ENCODE measurements at places on chromosomes 6 and 20. TPM values are rescaled to one million over a fixed set of nuclear protein-coding genes. Genes with fewer than 3 reads are reported as not detected.

- no peak for DNase-seq
- H3K27me3 ChIP-seq = peaks cover 2% of the 10 kb centered on the region
- no peak overlapping the region for H3K27ac ChIP-seq
- no peaks in the 10 kb centered on the region for H3K4me1 ChIP-seq
These were observed 8.1 kb upstream of the ID1 start for GRCh38 chr20:31596831-31597480.

DNA sequence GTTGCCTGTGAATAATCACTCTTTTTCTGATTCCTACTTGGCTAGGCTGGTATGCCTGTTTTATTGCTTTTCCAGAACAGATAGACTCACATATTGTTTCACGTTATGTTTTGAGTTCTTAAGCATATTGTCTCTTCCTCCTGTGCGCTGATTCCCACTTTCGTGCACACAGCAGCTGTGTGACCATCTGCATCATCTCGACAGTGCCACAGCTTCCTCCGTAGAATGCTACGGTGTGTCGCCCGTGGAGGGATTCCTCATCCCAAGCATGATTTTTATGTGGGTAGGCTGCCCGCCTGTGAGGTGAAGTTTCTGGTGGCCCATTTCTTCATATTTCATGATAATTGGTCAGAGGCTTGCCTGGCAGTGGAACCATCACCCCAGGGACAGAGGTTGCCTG is 31.8 kb downstream of the PLCB4 start:
- no peaks in the 10 kb centered on the region for H3K36me3 ChIP-seq
- H3K27ac ChIP-seq = no peak overlapping the region
- no peaks in the 10 kb centered on the region for H3K4me1 ChIP-seq
- no peaks in the 10 kb centered on the region for H3K27me3 ChIP-seq
- H3K4me3 ChIP-seq = no peak overlapping the region

- no peaks in the 10 kb centered on the region for H3K4me1 ChIP-seq
- DNase-seq = no peak
- peaks cover 5% of the 10 kb centered on the region for H3K27me3 ChIP-seq
- H3K4me3 ChIP-seq = no peak overlapping the region
These were observed 30.3 kb upstream of the OGFRL1 start for GRCh38 chr6:71258078-71258866.

DNA sequence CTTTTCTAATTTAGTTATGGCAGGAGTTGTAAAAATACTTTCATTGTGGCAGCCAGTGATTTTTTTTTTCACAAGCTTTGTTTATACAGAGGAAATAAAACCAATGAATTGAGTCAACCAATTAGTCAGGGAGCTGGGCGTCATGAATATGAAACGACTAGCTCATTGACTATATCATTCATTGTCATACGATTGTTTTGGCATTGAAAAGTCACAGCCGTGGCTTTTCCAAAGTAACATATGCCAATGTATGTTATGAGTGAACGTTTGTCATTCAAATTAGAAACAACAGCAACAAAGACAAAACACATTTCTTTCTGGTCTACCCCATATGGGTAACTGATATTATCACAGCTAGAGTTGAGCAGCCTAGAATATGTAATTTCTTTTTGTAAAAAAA is 810.6 kb downstream of the EPHA7 start:
- no peaks in the 10 kb centered on the region for H3K36me3 ChIP-seq
- H3K4me3 ChIP-seq = no peak overlapping the region
- DNase-seq = no peak
- no peak overlapping the region for H3K27ac ChIP-seq
- no peaks in the 10 kb centered on the region for H3K4me1 ChIP-seq

DNA sequence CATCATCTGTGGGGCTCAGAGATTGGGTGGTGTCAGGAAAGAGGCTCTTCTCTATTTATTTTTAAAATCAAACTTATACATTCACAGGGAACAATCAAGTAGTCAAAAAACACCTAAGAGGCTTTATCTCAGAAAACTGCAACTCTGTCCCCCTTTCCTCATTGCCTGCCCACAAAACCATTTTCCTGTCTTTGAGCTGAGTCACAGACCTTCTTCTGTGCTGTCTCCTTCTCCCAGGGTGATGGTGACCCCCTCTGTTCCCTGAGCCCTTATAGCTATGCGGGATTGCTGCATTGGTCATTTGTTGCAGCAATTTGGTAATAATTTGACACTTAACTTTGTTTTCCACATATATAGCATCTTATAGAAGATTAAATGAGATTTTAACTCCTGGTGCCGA is 195.2 kb upstream of the PROKR2 start:
- no peak overlapping the region for H3K27ac ChIP-seq
- peaks cover 7% of the 10 kb centered on the region for H3K27me3 ChIP-seq
- DNase-seq = no peak
- no peak overlapping the region for H3K4me3 ChIP-seq
- H3K4me1 ChIP-seq = peaks cover 14% of the 10 kb centered on the region

GRCh38 chr20:49831022-49831769 is 18.6 kb downstream of the SLC9A8 start:
- peaks cover 34% of the 10 kb centered on the region for H3K36me3 ChIP-seq
- H3K27me3 ChIP-seq = no peaks in the 10 kb centered on the region
- no peak overlapping the region for H3K4me3 ChIP-seq
- H3K4me1 ChIP-seq = peaks cover 4% of the 10 kb centered on the region

GRCh38 chr20:40390654-40391053 is 298.4 kb downstream of the MAFB start:
- H3K36me3 ChIP-seq = no peaks in the 10 kb centered on the region
- no peak overlapping the region for H3K27ac ChIP-seq
- no peaks in the 10 kb centered on the region for H3K4me1 ChIP-seq
- no peaks in the 10 kb centered on the region for H3K27me3 ChIP-seq
- DNase-seq = no peak

DNA sequence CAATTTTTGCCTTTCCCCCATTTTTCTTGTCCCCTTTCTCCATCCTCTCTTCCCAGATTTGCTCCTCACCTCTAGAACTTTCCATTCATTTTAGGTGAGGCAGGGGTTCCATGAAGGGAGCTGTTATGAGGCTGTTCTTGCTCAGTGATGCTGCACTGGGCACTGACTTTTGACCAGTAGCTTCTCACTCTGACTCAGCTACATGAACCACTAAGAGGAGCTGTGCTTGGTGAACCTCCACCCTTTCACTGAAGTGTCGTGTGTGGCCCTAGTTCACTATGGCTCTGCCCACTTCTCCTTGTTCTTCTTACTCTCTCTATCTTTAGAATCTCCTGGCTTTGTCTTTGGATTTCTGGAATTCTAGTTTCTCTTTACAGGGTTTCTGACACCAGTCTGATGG is 307.1 kb upstream of the RNF24 start:
- H3K36me3 ChIP-seq = no peaks in the 10 kb centered on the region
- no peaks in the 10 kb centered on the region for H3K4me1 ChIP-seq
- no peak overlapping the region for H3K27ac ChIP-seq

GRCh38 chr6:17107863-17108262 is 6.0 kb downstream of the STMND1 start:
- no peaks in the 10 kb centered on the region for H3K4me1 ChIP-seq
- H3K27me3 ChIP-seq = peaks cover 4% of the 10 kb centered on the region
- DNase-seq = no peak
- no peak overlapping the region for H3K27ac ChIP-seq
- H3K36me3 ChIP-seq = no peaks in the 10 kb centered on the region
- no peak overlapping the region for H3K4me3 ChIP-seq

NANP gene
- total RNA-seq = 9.8 TPM

MAP3K7 gene
- 31.0 TPM for total RNA-seq

Data from activated T-helper 1 cell treated with anti-CD3 and anti-CD28 coated beads, Interleukin-12 subunit alpha, Interleukin-12 subunit beta, Interleukin-2, Interleukin-4 antibody, amounts not matched to agents 30 ng/mL and 10 ng/mL and 1 ng/mL, durations not matched to agents 14 hours and 24 hours and 36 hours (primary cell).